ENCODE measurements at places on chromosomes 5 and 9.

DNA sequence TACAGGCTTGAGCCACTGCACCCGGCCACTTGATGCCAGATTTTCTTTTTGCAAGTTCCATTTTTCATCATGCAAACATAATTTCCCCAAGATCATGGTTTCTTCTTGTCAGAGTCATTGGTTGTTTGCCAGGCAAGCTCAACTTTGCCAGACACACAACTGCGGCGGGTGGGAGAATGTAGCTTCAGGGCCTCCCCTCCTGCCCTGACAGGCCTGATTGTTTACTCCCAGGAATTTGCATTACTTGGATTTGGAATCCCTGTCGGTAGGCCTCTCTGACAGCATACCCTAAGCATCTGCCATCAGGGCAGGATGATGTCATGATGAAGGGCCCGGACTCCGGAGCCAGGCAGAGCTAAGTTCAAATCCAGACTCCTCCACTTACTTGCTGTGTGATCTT, 15.1 kb downstream of the RPS14 start:
- no peak for DNase-seq

DNA sequence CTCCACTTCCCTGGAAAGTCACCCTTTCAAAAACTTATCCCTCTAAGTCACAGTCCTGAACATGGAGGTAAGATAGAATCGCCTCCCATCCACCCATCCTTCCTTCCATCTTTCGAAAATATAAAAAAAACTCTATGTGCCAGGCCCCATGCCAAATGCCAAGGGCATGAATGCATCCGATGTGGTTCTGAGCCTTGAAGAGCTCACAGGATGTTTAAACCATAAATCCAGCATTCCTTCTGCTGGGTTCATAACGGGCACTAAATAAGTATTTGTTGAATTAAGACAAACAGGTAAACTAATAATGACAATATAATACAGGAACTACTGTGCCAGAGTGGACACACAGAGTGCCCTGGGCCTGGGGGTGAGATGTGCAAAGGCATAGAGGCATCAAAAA, 147.3 kb downstream of the TTLL11 start:
- DNase-seq: no peak

- no peak for DNase-seq
These were observed 2.5 kb downstream of the TGFBR1 start for GRCh38 chr9:99107421-99107820.

- DNase-seq: no peak
These were observed 1.5 kb downstream of the SPINK9 start for GRCh38 chr5:148336704-148337435.

- DNase-seq: peak; percentile 41
These were observed at the start of gene EHMT1 for GRCh38 chr9:137618105-137619067. Gene EHMT1 (plus strand): TSS chr9:137619005. CDS start chr9:137619029, 24 bp downstream.

- no peak for DNase-seq
These were observed 13.5 kb downstream of the IL12B start for GRCh38 chr5:159316519-159317383.

DNA sequence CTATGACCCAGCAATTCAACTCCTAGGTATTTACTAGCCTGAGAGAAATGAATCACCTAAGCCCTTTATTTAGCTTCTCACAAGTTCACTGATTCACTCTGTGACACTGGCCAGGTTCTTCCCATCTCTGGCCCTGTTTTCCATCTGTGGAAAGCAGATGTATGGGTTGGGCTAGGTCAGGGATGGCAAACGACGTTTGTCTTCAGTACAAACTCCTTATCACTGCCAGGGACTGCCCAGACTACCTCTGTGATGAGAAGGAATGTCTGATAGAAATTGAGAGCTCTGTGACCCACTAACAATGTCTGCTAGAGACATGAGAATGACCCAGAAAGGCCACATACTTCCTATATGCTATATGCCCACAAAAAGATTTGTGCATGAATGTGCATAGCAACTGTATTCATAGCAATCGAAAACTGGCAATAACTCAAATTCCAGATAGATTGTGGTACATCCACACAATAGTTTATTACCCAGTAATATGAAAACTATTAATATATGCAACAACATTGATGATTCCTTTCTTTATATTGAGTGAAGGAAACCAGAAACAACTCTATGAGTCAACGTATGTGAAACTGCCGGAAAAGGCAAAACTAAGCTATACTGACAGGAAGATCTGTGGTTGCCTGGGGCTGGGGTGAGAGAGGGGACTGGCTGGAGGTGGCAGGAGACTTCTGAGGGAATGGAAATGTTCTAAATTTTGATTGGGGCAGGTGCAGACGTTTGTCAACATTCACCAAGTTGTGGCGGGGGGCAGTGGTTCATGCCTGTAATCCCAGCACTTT, 32.0 kb upstream of the ADAM19 start:
- no peak for DNase-seq

DNA sequence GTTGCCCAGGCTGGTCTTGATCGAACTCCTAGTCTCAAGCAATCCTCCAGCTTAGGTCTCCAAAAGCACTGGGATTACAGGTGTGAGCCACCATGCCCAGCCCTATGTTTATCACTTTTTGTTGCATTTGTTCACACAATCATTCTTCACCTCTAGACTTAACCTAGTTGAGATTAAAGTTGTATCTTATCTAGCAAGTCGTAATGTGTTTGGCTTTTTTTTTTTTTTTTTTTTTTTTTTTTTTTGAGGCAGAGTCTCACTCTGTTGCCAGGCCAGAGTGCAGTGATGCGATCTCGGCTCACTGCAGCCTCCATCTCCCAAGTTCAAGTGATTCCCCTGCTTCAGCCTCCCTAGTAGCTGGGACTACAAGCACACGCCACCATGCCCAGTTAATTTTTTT, 90.2 kb upstream of the C9orf72 start:
- DNase-seq: no peak

- DNase-seq: no peak
These were observed 164.1 kb downstream of the HMHB1 start for GRCh38 chr5:143976055-143976454.

GRCh38 chr9:112884721-112885120, 6.0 kb downstream of the SLC46A2 start:
- DNase-seq: no peak

GRCh38 chr9:113708821-113709713, 167.0 kb upstream of the ZNF618 start:
- no peak for DNase-seq

- DNase-seq: no peak
These were observed 133.3 kb downstream of the FAM174A start for GRCh38 chr5:100668511-100668910.

DNA sequence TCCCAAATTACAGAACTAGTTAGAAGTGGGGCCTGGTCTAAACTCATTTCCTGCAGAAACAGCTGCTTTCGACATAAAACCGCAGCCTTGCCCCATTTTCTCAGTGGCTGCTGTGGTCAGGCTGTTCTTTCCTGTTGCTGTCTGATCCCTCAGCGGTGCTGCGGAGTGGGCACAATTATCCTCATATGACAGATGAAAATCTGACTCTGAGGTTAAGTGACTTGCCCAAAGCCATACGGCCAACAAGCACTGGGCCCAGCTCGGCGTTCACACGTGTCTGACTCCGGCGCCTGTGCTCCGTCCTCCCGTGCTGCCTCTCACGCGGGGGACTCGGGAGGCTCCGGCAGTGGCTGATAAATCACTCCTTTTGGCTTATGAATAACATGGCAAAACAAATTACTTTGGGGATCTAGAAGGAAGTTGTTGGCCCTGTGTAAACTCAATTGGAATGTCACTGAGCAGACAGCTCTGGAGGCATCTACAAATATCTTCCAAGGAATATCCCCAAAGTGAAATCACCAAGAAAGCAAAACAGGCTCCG, 142.6 kb upstream of the LMX1B start:
- DNase-seq: peak; percentile 63

GRCh38 chr5:173973616-173973969, 15.4 kb upstream of the C5orf47 start:
- no peak for DNase-seq

GRCh38 chr5:121707178-121707577, 144.5 kb upstream of the FTMT start:
- no peak for DNase-seq

DNA sequence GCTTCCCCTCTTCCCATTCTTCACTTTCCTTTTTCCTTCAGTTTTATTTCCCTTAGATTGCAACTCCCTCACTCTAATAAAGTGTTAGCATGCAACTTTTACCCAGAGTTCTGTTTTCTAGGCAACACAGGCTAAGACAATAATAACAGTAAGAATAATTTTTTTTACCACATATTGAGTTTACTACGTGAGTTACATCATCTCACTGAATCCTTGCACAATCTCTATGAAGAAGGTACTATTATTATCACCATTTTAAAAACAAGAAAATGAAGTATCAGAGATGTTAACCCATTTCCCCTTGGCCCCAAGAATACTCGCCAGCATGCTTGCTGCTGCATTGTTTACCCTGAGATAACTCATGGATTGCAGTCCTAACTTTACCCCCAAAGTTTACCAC, 53.7 kb upstream of the SMIM32 start:
- DNase-seq: no peak

DNA sequence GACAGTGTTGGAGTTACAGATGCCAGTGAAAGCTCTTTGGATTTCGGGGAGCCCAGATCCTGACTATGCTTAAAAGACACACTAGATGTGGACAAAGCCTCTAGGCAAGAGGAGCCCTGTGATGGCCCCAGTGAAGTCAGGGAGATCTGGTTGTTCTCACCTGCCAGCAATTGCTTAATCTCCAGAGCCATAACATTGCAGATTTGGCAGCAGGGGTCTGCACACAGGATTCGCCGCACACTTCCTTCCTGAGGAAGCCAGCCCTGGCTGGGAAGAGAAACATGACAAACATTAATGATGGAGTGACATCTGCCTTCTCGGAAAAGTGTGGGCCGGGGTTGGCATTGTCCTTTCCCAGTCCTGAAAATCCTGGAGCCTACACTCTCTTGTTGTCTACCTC, 65.2 kb upstream of the PHF24 start:
- DNase-seq: no peak

GRCh38 chr5:10310066-10310779, 2.5 kb upstream of the CMBL start:
- no peak for DNase-seq

- DNase-seq: no peak
These were observed 47.9 kb upstream of the BASP1 start for GRCh38 chr5:17169507-17169906.

- DNase-seq: no peak
These were observed 1632.8 kb downstream of the MAT2B start for GRCh38 chr5:165138236-165138635.

- no peak for DNase-seq
These were observed at the start of gene ADCY2 for GRCh38 chr5:7395947-7396712. Gene ADCY2 (plus strand): TSS chr5:7396138. CDS start chr5:7396297, 159 bp downstream.

DNA sequence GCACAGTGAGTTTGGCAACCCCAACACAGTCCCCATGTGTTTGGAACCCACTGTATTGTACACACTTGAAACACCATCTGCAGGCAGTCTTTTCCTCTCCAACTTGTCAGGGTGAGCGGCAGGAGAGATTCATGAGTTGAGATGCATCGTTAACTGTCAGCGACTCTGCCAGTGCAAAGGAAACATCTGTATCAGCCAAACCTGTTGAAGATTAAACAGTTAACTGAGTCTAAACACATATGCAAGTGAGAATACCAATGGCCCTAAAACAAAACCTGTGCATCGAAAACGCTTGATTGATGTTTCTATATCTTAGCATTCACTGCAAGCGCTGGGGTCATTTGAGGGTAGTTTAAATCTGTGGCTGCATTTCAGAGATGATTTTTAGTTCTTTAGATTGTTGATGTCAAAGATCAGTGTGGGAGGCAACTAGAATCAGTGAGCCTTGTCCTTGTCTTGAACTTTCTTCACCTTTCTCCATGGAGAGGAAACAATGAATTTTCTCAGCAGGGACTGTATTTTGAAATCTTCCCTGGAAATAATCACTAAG, 41.3 kb upstream of the PAM start:
- DNase-seq: no peak

GRCh38 chr5:82364497-82364896, 86.3 kb upstream of the RPS23 start:
- DNase-seq: no peak

GRCh38 chr9:19199012-19199411, 31.5 kb upstream of the DENND4C start:
- DNase-seq: no peak

GRCh38 chr9:69546265-69546664, 125.9 kb downstream of the APBA1 start:
- no peak for DNase-seq

DNA sequence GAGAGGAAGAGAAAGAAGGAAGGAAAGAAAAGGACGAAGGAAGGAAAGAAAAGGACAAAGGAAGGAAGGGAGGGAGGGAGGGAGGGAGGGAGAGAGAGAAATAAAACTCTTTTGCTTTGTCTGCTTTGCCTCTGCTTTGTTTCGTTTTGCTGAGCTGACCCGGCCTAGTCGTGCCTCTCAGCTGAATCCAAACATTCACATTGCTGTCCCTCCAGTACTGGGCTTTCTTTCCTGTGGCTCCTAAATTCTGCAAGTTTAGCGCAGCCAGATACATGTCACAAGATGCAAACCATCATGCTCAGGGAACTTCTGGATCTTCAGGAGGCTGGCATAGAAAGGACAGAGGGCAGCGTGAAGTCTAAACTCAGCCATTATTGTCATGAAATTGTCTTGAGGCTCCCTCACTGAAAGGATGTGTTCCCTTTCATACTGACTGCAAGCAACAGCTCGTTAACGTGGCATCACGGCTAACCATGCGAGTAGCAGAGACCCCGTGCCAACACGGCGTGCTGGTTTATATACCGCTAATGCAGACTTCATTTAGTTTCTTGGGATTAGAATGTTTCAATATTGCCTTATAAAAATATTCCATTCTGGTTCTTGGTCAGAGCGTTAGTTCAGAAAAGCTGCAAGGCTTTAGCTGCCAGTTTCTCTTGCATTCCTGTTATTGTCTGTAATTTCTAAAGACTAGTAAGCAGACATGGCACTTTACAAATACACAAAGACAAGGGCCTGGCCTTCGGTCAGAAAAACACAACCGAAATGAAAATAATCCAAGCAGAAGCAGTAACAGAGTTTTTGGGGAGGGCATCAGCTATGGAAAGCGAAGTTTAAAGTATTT, 94.2 kb downstream of the TMEM174 start:
- DNase-seq: no peak

DNA sequence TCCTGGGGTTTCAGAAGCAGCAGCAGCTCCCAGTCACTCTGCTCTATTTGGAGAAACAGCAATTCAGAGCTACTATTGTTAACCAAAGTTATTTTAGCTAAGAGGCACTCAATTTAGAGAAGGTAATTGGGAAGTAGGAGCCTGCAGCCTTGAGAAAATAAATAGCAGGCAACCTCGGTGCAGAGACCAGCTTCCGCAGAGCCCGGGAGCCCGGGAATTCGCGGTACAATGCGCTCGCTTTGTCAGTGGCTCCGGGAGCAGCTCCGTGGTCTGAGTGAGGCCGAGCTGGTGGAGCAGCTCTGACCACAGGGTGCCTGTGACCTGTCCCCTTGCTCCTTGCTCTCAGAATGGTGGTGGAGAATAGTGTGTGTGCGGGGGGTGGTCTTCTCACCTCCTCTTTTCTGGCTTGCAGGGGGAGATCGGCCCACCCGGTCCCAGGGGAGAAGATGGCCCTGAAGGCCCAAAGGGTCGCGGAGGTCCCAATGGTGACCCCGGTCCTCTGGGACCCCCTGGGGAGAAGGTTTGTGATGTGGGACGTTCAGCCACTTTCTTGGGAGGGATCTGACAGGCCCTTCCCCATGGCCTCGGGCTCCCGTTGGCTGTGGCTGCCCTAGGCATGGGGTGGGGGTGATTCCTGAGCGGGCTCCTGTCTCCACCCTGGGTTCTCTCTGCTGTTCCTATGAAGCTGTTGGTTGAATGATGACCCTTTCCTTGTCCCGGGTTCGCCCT, 95.9 kb upstream of the FCN2 start:
- no peak for DNase-seq

- DNase-seq: peak; percentile 46
These were observed 65.8 kb upstream of the TBC1D2 start for GRCh38 chr9:98321269-98321668.
